ENCODE measurements at places on chromosomes 13 and 19.

DNA sequence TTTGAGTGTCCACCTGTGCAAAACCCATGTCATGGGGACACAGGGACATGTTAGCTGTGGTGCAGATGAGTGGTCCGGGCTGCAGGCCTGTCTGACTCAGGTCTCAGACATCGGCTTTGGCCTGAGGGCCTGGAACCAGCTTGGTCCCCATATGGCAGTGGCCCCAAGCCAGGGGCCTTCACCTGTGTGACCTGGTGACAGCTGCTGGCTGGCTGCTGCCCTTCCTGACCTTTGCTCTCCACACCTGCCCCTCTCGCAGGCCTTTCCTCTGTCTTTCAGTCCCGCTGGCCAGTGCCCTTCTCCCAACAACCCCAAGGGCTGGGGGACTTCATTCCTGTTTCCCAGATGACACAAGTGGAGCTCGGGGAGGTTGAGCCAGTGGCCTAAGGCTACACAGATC, 22.9 kb upstream of the LDLR start:
- DNase-seq: no peak

DNA sequence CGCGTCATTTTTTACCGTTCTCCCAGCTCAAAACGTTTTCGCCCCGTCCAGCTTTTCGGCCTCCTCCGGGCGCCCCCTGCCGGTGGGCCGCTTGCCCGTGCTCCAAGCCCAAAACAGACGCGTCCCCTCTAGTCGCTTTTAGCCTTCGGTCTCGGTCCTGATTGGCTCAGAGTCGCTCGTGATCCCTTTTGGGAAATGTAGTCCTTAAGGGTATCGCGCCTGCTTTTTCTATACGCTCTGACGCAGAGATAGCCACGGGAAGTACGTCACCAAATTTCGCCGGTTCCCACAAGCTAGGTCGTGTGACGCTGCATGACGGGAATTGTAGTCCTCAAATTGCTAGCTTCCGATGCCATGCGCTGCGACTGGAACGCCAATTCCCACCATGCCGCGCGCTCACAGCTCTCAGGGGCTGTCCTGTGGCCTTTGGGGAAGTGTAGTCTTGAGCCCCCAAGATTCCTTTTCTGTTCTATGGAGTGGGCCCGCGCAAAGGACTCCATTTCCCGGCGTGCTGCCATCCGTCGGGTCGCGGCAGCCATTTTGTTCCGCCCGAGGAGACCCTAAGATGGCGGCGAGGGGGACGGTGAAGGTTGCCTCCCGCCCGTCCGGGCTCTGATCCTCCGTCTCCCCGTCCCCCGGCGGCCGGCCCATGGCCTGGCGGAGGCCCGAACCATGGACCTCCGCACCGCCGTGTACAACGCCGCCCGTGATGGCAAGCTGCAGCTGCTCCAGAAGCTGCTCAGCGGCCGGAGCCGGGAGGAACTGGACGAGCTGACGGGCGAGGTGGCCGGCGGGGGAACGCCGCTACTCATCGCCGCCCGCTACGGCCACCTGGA, at the start of gene FEM1A:
Gene FEM1A, plus strand, starts transcription at position 552 of the 836 bp plus-strand sequence. Its CDS starts 121 bp downstream, at position 673.
- DNase-seq: peak; percentile 97

DNA sequence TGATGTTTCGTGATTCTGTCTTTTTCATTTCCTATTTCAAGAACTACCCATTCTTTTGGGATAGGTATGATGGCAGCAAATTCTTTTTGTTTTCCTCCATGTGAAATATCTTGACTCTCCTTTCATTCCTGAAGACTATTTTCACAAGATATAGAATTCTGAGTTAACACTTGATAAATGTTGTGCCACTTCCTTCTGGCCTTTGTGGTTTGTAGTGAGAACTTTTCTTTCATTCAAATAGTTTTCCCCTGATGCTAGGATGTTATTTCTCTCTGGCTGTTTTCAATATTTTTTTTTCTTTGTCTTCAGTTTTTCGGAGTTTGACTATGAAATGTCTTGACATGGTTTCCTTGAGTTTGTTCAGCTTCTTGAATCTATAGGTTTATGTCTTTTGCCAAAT, 8.3 kb upstream of the TUBGCP3 start:
- no peak for DNase-seq

DNA sequence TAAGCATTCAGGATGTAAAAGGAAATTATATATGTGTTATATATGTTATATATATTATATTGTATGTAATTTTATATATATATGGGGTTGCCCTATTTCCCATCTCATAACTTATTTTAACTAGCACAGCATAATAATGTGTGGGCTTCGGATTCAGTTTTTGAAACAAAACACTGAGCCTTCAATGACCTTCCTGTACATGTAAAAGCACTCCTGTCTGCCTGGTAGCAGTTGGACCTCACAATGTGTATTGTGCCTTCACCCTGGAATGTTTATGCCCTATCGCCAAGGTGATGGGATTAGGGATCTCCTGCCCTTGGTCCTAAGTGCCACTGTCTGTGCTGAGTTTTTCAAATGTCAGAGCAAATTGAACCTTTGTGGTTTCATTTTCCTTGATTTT, 968.8 kb downstream of the TUBA3C start:
- no peak for DNase-seq

DNA sequence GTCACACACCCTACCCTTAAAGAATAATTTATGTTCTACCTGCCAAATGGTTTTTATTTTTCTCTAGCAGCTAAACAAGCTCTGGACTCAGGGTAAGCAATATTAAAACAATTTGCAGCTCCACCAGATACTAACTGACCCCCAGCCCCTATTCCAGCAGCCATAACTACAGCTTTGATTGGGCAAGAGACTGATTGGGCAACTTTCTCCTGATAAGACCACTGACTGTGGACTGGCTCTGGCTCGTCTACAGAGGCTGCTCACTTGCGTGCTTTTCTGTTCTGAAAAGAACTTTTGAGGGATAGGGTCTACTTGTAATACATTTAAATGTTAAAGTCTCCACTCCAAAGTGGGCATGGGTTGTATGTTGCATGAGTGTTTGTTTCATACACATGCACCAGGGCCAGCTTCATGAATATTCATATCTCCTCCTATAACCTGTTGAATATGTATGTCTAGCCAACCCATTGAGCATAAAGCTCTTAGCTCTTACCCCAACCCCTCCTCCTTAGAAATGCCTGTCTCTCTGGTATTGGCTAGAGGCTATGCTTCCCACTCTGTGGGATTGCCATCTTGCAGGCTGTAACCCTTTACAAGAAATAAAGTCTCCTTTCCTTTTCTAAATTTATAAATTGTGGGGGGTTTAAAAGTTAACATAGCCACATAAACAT, 19.9 kb downstream of the OR7A5 start:
- DNase-seq: no peak
